Epithelial cell of proximal tubule (primary cell): ENCODE measurements at places on chromosomes 2 and 18. TPM values are rescaled to one million over a fixed set of nuclear protein-coding genes. Genes with fewer than 3 reads are reported as not detected.

- no peak for DNase-seq
Observed at GRCh38 chr2:170873035-170873692, 55.9 kb upstream of the GORASP2 start.

GRCh38 chr2:108988796-108989713 lies at the start of gene EDAR:
TSS of gene EDAR (minus strand) at chr2:108989220. CDS start at chr2:108931014, 58,206 bp downstream.
- DNase-seq = no peak

Gene SP3
- 41.2 and 68.1 TPM in 2 replicates for total RNA-seq

DNA sequence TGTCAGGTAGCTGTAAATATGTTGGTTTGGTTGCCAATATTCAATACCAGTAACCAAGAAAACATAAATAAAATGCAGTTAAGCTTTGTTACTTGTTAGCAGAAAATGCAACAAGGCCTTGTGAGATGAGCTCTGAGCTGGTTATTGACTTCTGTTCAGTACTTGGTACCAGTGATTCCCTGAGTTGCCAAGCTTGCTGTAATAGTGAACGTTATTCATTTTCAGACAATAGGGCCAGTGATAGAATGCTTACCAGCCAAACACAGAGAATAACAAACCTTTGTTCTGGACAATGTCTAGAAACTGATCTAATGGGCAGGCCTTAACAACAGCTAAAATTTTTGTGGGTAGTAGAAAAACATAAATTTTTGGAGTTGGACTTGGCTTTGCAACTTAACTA lies 29.5 kb downstream of the RASGRP3 start:
- no peak for DNase-seq

- no peak for DNase-seq
Observed at GRCh38 chr2:189561371-189562038, 19.1 kb downstream of the SLC40A1 start.
